ENCODE measurements at places on chromosomes 4 and X.

GRCh38 chr4:11313157-11313943, 115.3 kb downstream of the HS3ST1 start:
- no peak for DNase-seq

DNA sequence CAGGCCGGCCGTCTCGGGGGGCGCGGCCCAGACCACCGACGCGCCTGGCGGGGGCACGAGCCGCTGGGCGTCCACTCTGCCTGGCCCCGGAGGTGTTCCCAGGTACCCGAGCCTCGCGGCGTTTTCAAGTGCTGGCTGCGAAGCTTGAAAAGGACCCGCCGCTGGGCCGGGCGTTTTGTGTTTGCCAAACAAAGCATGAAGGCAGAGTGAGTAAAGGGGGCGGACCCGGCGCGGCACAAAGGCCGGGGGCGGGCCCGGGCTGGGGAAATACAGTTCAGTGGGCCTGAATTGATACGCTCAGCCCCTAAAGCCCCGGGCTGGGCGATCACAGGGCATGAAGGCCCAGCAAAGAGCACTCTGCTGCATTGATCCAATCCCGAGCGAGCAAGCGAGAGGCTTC, 65.4 kb downstream of the SOX3 start:
- no peak for DNase-seq

DNA sequence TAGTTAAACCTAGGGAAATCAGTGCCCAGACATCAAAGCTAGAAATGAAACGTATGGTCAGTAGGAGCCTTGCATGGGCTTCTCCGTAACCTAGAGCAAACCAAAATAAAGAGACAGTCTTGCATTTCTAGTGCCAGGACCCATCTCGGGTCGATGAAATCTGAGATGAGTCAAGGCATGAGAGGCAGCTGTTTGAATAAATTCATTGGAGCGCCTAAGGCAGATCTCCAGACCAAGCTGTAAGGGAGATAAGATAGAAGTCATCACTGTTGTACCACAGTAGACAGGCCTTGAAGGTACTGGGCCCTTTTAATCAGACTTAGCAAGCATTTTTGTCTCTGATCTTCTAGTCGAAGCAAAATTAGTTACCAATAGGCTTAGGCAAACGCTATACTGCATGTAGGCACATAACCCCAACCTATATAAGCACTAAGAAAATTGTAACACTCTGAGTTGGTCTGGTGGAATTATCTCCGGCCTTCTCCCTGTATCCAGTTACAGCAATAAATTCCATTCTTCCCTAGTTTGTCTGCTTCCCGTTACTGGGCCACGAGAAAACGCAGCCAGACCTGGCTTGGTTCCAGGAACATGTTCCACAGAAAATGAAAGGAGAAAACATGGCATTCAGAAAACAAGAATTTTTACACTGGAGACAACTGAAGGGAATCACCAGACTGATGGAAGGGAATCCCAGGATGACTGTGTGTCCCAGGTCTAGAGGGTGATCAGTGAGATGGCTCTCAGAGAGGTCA, 21.1 kb upstream of the PAPSS1 start:
- no peak for DNase-seq

DNA sequence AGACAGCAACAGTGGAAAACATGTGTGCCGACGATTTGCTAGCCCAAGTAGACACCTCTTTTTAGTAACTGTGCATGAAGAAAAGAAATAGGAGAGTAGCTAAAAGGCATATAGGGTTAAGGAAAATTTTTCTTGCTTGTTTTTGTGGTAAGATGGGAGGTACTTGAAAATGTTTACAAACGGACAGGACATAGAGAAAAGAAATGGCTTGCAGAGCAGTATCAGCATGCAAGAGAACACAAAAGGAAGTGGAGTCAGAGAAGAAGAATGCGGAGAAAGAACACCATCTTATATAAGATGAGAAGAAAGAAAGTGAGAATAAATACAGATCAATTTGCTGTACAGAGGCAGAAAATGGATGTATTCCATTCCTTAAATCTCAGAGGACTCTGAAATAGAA, 263.7 kb upstream of the ETNPPL start:
- no peak for DNase-seq

GRCh38 chr4:165308606-165309005, 18.9 kb upstream of the MSMO1 start:
- no peak for DNase-seq

DNA sequence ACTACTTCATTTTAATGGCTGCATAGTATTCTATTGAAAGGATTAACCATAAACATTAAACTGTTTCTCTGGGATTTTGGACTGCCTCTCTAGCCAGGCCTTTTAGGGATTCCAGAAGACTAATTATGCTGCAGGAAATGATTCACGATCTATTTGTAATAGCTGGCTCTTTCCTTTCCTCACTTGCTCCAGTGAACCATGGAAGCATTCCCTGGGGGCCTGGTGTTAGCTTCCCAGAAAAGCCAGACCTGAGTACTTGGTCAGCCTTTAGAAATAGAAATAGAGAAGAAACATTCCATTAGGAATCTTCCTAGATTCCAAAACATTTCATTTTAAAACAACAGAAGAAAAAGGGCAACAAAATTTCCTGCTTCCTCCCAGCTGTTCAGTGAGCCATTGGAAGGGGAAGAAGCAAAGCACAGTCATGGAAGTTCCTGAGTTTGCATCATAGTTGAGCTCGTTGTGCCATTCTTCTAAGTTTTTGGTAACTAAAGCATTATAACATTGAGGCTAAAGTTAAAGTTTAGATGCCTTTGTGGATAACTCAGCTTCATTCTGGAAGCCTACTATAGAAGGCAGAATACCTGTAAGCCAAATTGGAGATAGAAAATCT, 83.5 kb downstream of the NPNT start:
- no peak for DNase-seq

- DNase-seq, result no peak
These were observed 54.2 kb downstream of the ENOX2 start for GRCh38 chrX:130848763-130849162.

GRCh38 chrX:28847423-28847822, 260.2 kb downstream of the IL1RAPL1 start:
- no peak for DNase-seq

- DNase-seq, result no peak
These were observed 48.8 kb downstream of the PPP2R2C start for GRCh38 chr4:6423575-6423974.

GRCh38 chr4:122930862-122931261, 8.5 kb upstream of the NUDT6 start:
- DNase-seq, result no peak

DNA sequence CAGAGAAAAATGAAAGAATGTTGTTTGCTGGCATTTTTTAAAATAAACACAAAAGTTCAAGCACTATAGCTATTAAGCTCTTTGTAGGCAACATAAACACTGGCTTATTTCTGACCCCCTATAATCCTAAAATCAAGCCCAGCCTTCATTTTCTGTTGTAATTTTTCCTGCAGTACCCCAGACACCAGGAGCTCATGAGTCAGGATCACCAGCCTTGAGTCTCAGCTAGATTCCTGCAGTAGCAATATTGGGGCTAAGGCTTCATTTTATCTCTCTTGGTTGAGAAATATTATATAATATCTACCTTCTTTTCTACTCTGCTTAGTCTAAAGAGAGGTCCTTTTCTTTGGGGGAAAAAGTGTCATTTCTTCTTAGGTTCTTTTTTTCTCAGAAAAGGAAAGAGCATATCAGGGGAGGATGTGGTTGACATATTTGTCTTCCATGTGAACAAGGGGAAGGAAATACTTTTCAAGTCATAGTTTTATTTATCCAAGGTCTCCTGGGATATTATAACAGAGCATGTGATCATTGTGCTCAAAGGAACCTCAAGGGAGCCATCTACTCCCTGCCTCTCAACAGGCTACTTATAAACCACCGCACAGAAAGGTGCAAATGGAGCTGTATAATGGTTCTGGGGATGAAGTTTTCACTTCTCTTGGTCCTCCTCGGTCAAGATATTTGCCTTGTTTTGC, 678.3 kb upstream of the NR3C2 start:
- no peak for DNase-seq

GRCh38 chrX:154443479-154443910, 446 bp upstream of the FAM50A start:
- no peak for DNase-seq

GRCh38 chrX:115268421-115268820, 21.1 kb upstream of the LUZP4 start:
- DNase-seq, result no peak

DNA sequence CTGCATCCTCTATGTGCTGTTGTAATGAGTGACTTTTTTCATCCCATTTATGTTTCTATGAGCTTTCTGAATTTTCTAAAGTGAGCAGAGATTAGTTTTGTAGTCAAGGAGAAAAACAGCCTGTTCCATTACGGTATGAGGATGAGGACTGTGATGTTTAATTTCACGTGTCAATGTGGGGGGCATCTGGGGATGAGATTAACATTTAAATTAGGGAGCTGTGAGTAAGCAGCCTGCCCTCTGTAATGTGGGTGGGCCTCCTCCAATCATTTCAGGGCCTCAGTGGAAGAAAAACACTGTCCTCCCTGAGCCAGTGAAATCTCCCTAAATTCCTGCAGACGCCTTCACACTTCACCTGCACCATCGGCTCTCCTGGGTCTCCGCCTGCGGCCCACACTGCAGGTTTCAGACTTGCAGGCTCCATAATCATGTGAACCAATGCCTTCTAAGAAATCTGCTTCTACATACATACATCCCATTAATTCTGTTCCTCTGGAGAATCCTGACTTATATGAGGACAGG, 121.7 kb downstream of the AFAP1 start:
- DNase-seq, result peak; percentile 81

DNA sequence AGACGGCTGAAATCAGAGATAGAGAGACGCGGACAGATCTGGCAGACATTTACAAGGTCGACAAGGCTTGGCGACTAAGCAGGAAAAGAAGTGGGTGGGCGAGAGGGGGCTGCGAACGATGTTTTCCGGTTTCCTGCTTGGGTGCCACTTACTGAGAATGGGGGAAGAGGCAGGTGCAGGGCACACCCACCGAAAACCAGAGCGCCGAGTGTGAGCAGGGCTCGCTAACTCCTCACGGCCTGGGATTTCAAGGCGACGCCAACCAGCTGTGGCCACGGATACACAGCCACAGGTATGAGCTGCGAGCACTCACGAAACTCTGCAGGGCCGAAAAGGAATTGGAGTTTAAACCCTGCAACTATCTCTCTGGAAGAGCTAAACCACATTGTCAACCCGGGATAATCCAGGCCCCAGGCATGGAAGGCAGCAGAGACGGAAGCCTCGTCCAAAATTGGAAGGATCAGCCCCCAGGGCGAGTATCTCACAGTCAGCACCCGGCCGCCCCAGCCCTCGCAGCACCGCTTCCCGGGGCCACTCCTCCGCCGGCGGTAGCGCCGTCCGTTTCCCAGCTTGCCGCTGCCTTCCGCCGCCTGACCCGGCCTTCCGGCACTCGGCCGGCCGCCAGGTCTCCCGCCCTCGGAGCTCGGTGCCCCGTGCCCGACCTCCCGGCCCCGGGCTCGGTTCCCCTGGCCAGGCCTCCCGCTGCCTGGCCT, 778 bp downstream of the CASP3 start:
- peak; percentile 50 for DNase-seq

DNA sequence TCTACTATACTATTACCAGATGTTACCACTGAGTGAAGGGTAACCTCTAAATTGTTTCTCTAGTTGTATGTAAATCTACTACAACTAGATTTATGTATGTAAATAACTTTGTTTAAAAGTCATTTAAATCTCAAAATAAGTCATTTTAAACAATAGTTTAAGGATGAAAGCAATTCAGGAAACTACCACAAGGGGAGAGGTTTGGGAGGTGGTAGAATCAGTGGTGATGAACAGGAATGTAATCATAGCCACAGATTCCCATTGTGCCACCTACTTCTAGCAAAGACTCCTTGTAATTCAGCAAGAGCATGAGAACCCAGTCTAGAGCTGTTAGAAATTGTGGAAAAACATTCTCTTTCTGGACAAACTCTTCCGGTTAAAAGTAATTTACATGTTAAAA, 234.6 kb downstream of the SLC7A11 start:
- DNase-seq, result no peak

DNA sequence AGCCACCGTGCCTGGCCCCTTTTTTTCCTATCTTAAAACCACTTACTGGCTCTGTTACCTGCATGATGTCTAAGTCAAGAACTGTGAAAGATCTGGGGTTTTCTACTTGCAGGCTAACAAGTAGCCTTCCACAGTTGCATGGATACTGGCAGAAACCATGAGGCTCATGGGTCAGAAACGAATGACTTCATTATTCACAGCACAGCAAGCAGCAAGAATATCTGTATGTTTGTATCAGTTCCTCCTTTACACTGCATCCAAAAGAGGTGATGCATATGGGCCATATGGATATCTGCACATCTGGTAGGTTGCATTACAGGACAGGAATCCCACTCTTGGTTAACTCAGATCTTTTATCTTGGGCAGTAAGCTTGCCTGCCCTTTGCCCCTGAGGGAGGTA, 154.9 kb upstream of the NUDT6 start:
- no peak for DNase-seq

GRCh38 chr4:129561886-129562671, 466.1 kb downstream of the C4orf33 start:
- no peak for DNase-seq

DNA sequence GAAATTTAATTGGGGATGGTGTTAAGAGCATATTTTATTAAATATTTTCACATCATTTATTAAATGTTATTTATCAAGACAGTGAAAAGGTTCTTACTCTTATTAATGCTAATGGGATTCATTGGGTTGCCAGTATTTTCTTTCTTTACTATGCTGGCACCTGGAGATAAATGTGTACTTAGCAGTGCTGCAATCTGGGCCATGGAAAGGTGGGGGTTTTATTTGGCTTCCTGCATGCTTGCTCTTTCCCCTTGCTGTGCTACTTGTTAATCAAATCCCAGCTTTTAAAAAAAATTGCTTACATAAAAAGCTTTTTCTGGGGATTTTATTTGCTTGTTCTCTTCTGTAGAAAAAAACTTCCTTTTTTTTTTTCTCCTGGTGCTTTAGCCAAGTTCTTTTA, 48.3 kb downstream of the ZAR1 start:
- no peak for DNase-seq

GRCh38 chr4:155582971-155583437, 83.6 kb upstream of the GUCY1A1 start:
- no peak for DNase-seq

GRCh38 chr4:68905939-68906779, 45.4 kb downstream of the UGT2A3 start:
- no peak for DNase-seq

- no peak for DNase-seq
These were observed 156.4 kb upstream of the PCDH10 start for GRCh38 chr4:132992686-132993085.

GRCh38 chr4:168480931-168481611, 779 bp upstream of the DDX60L start:
- no peak for DNase-seq

- no peak for DNase-seq
These were observed 62.5 kb downstream of the CD40LG start for GRCh38 chrX:136710325-136710951.

Data from lower leg skin (tissue), 4 donors.